ENCODE measurements at places on chromosomes 5 and 9.

- no peak for DNase-seq
These were observed 170.7 kb downstream of the TSSK1B start for GRCh38 chr5:113264046-113264445.

DNA sequence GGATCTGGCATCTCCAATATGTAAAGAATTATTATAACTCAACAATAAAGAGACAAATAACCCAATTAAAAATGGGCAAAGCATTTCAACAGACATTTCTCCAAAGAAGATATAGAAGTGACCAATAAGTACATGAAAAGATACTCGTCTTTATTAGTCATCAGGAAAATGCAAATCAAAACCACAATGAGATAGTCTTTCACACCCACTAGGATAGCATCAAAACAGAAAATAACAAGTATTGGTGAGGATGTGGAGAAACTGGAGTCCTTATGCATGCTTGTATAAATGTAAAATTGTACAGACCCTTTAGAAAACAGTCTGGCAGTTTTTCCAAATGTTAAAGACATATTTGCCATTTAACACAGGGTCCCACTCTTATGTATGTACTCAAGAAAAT is 39.1 kb upstream of the ITGA1 start:
- no peak for DNase-seq

DNA sequence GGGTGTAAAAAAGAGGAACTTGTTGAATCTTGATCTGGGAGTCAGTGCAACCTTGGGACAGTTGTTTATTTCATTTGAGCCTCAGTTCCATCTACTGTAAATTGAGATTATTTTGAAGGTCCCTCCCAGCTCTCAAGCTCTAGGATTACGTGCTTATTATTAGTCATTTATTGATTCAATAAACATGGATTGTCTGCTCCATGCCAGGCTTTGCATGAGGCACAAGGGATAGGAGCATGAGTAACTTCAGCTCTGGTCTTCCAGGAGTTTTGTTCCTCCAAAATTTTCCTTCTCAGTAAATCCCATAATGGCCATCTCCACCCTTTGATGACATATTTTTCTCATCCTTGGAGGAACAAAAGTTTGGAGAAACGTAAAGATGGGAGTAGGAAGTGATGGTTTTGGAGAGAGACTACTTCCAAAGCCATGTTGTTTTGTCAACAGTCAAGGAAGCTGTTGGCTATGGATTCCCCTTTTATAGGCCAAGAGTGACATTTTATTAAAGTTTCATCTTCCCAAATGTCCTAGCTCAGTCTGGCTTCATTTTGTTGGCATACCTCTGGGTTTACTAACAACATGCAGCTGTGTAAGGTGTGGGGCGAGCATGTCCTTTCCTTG is 244.6 kb downstream of the DMRT2 start:
- no peak for DNase-seq

GRCh38 chr5:95986937-95987520 is 25.4 kb upstream of the ELL2 start:
- DNase-seq, result no peak

Measured in Ammon's horn (tissue), 1 donor.